ENCODE measurements at places on chromosomes 1 and 21.
A peak's percentile ranks its signal among the peaks of the same experiment; 100 is the strongest.

GRCh38 chr1:94887106-94887505 is 39.8 kb downstream of the CNN3 start:
- no peak for DNase-seq

DNA sequence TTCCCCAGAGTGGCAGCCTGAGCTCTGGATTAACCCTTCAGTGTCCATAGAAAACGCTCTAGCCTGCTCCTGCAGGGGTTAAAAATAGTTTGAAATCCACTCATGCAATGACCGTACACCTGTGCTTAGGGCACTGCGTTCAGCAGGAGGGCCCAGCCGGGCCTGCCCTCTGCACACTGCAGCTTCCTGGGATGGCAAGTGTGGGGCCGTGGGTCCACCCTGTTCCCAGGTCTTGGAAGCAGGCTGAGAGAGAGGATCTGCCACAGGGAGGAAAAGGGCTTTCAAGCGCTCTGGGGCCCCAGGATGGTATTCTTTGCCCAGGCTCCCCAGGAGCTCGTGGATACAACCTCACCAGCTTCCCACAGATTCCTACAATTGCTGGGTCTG is 1.5 kb upstream of the S100B start:
- no peak for DNase-seq

- DNase-seq: no peak
Measured at GRCh38 chr1:33641104-33641830, 168.8 kb downstream of the ZSCAN20 start.

DNA sequence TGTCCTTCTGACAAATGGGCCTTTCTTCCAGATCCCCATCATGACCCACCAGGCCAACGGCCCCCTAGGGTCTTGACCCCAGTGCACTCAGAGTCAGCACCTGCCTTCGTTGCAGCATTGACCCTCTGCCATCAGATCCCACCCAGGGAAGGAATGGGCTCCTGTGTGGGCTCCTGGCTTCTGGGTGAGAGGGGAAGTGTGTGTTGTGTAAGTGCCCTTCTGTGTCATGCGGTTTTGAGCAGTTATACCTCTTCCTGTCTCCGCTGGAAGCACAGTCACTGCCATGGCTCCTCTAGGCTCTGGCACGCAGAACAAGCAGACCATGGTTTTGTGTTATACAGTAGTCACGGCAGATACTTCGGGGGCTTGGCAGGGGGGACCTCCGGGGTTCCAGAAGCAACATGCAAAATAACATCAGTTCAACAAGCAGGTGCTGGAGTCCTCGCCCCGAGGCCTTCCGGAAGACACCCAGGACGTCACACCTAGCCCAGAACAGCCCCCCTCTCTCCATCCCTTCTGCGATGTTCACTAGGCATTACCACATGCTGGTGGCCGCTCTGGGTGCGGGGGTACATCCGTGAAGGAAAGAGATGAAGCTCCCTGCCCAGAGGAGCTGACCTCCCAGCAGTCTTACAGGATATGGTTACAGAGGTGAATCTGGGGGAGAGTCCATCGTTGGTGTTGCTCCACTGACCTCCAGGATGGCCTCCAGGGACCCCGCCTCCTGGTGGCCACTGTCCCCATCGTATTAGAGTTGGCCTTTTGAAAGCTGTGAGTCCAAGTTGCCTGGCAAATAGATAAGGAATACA is 17.4 kb upstream of the KCNAB2 start:
- DNase-seq: peak; percentile 78

DNA sequence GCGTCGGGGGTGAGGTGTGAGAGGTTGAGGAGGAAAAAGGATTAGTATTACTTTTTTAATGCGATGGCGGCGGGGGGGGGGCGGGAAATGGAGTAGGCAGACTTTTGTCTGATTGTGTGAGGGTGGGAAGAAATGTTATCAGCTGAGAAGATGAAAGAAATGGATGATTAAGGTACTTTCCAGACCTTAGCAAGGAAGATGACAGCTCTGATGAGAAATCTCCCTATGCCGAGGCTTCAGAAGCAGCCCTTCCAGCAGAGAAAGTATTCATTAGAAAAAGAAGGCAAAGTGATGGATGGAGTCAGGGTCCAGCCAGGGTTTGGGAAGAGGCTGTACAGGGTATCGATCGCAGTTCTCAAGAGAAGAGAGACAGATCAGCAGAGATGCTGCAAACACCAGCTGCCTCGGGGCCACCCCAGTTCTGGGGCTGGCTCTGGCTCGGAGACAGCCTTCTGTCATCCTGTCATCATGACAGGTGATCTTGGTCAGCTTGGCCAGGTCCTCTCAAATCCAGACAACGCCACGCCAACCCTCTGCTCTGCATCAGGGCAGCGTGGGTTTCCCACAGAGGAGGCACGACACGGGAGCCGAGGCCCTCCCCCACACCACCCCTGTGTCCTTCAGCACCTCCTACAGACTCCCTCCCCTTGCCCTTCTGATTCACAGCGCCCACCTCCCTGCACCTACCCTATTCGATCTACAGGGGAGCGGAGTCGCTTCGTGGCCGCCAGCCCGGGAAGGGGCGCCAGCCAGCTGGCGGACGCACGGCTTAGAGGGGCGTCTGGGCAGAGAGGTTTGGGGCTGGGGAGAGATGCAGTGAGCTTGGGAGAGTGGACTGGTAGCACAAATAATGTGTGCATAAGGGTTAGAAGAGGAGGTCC is 674 bp upstream of the ATXN7L2 start:
- peak; percentile 54 for DNase-seq

- DNase-seq: no peak
Measured at GRCh38 chr1:182404781-182405180, 4.3 kb upstream of the TEDDM1 start.

DNA sequence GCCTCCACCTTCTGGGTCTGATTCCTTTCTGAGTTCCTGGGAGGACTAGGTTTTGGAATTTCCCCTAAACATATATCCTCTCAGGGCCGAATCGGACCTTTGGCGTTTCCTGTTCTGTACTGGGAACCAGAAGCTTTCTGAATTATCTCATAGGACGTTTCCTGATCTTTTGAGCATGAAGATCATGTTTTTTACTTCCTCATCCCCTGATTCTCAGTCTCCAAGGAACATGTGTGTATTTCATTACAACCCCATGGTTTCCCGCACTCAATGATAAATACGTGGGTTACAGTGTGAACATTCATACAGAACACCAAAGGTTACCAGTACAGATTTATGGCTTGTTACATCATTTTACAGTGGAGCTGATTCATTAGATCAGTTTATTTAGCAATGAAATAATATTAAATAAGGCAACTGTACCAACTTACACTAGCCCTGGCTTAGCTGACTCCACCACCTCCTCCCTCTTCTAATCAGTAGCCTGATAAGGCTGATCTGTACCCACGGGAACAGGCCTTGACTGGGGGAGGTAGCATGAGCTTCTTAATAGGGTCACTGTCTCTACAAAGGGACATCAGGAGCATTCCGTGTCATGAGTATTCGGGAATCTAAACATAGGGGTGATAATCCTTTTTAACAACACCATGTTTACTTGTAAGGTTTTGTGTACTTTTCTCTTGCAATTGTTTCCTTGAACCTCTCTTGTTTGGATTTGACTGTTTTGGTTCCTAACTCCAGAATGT is 57.8 kb upstream of the ERRFI1 start:
- DNase-seq: no peak

DNA sequence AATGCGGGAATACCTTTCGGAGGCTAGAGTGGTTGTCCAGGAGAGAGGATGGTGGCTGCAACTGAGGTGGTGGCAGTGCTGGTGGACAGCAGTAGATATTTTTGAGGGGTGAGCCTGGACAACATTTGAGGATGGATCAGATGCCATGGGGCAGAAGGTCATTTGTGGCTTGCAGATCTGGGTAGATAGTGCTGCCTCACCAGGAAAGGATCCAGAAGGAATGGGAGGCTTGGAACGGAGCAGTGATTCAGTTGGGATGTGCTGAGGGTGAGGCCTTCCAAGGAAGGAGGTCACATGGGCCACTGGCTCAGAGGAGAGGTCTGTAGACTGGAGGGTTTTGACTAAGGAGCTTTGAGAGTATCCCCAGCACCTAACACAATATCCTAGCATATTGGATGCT is 110.8 kb upstream of the KAZN start:
- no peak for DNase-seq

DNA sequence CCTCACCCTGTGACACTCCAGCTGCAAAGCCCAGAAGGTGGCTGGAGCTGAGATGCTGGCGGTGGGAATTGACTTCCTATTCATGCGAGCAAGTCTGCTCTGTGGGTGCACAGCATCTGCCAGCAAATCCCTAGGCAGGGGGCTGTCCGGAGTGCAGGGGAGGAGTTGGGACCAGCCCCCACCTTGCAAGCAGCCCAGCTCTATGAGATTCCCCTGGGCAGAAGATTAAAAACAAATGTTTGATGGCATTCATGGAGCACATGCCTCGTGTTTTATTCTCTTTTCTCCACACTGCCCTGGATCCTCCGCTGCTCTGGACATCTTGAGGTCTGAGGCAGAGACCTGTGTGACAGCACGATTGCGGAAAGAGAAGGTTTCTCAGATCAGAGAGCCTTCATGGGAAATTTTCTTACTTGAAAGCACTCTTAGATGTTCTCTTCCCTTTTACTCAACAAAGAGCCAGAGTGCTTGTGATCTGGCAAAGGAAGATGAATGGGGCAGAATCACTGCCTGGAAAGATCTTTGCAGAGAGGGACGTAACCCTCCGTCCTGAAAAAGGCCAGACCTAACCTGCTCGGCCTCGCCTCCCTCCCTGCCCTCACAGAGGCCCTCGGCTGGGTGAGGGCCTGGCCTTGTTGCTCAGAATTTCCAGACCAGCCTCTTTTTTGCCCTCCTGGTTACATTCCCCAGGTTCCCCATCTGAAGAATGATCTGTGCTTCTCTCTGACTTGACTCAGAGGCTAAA is 597.1 kb downstream of the KIF26B start:
- DNase-seq: no peak

GRCh38 chr1:81781749-81782148 is 19.0 kb upstream of the ADGRL2 start:
- no peak for DNase-seq

- no peak for DNase-seq
Measured at GRCh38 chr1:153430166-153430553, 13.8 kb downstream of the S100A7A start.

GRCh38 chr1:246907472-246907871 is 24.3 kb downstream of the AHCTF1 start:
- DNase-seq: peak; percentile 31

DNA sequence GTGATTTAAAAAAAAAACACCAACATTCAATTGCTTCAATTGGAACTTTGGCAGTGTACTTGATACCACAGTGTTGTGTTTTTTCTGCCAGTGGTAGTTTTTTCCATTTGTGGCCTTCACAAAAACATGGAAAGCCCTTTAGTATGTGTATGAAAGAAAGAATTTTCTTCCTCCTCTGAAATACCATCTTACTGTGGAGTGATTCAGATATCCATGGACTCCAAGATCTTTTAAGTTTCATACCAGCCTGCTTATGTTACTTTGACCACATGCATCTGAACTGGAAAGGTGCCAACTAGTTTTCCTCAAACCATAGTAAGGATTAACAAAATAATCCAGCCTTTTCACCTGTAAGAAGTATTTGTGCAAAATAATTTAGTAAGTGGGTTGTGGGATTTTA is 3.4 kb downstream of the PPP2R5A start:
- DNase-seq: no peak

- no peak for DNase-seq
Measured at GRCh38 chr1:33339413-33339812, 18.5 kb upstream of the A3GALT2 start.

DNA sequence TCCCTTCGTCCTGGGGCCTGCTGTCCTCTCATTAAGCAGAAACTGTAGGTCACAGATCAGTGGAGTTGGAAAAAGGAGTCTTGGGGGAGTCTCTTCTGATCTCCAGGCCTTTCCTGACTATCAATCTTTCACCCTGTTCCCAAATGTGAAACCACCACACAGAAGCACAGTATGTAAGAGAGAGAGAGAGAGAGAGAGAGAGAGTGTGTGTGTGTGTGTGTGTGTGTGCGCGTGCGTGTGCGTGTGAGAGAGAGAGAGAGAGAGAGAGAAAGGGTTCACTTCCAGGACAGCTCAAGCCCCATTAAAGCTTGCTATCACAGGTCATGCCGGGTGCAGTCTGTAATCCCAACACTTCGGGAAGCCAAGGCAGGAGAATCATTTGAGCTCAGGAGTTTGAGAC is 1.5 kb upstream of the TTC24 start:
- no peak for DNase-seq

GRCh38 chr1:68975212-68975933 is 478.5 kb upstream of the DEPDC1 start:
- DNase-seq: no peak

DNA sequence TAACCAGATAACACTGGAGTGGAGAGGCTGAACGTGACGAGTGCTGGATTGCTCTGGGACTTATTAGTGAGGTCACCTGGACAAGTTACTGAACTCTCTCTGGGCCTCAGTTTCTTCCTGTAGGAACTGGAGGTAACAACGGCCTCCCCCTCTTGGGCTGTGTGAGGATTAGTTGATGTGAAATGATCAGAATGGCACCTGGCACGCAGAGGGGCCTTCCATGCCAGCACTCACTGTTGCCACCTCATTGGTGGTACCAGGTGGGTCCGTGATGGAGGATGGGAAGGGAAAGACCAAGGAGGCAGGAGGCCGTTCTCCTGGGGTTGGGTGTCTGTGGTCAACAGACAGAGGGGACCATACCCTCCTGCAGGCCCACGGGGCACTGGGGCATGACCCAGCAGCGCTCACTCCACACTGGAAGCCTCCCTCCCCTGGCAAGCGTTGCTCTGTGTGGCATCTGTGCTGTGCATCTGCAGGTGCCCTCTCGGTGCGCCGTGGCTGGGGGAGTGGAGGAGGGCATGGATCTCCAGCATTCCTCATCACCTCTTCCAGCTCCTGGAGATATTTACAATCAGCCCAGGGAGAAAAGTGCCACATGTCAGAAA is 349.5 kb upstream of the VAMP3 start:
- no peak for DNase-seq

- DNase-seq: no peak
Measured at GRCh38 chr1:230610589-230610988, 31.7 kb upstream of the COG2 start.

- no peak for DNase-seq
Measured at GRCh38 chr1:242870966-242871365, 346.5 kb upstream of the PLD5 start.

DNA sequence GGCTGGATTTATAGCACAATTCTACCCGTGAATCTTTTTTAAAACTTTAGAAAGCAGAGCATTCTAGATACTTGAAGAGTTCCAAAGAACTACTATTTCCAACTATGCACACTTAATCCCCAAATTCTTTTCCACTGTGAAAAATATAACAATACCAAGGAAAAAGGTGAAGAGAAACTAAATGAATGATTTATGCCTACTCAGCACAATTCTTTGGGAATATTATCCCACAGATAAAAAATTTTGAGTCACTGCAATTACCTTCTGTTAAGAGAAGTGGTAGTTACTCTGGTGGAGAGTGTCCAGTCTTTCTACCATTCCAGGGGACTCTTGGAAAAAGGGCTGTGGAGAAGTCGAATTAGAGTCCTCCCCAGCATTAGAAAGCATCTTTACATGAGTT is 39.2 kb downstream of the ERO1B start:
- no peak for DNase-seq

GRCh38 chr1:44484155-44484688 is 79.2 kb downstream of the RNF220 start:
- no peak for DNase-seq

GRCh38 chr1:118143121-118143520 is 41.9 kb downstream of the SPAG17 start:
- no peak for DNase-seq
